Spinal cord (tissue), 10 donors: ENCODE measurements at places on chromosomes 2 and 18.

GRCh38 chr2:98908931-98909316 is 27.1 kb downstream of the CRACDL start:
- DNase-seq = no peak

GRCh38 chr2:15084826-15085489 is 452.4 kb downstream of the LRATD1 start:
- DNase-seq = no peak

- no peak for DNase-seq
Observed at GRCh38 chr2:216918088-216918680, 58.3 kb upstream of the TNP1 start.

DNA sequence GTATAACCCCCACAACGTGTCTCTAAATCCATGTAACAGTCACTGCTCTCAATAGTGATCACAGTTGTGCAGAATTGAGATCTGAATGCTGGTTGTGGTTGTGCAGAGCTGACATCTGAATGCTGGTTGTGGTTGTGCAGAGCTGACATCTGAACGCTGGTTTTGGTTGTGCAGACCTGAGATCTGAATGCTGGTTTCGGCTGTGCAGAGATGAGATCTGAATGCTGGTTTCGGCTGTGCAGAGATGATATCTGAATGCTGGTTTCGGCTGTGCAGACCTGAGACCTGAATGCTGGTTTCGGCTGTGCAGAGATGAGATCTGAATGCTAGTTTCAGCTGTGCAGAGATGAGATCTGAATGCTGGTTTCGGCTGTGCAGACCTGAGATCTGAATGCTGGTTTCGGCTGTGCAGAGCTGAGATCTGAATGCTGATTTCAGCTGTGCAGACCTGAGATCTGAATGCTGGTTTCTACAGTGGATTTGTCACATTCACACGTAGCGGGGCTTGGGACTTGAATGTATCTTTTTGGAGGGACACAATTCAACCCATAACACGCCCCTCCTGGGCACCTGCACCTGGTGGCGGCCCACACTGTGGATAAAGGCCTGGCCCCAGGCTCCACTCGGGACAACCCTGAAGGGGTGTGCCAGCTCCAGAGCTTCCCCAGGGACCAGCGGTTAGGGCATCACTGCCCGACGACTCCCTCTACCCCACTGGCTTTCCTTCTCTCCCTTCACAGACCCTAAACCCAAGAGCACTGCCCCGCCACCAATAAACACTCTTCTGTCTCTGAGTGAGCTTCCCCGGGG is 51.1 kb upstream of the SLC66A3 start:
- no peak for DNase-seq

GRCh38 chr2:120403676-120404075 is 57.7 kb downstream of the INHBB start:
- no peak for DNase-seq

DNA sequence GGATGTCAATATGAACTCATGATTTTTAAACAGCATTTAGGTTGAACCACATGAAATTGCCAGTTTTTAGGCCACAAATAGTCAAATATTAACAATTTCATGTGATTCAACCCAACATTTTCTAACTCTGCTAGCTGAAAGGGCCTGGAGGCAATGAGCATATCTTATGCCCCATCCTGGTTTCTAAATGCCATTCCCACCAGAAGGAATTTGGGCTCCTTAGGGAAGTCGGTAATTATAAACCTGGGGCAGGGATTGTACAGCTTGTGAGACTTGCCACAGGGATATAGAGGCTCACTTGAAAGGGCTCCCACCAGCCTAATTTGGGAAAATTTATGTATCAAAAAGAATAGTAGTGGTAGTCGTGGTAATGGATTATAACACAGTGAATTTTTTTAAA is 178.4 kb upstream of the ALPP start:
- DNase-seq = no peak

GRCh38 chr2:170425281-170425751 is 247.4 kb downstream of the MYO3B start:
- no peak for DNase-seq

DNA sequence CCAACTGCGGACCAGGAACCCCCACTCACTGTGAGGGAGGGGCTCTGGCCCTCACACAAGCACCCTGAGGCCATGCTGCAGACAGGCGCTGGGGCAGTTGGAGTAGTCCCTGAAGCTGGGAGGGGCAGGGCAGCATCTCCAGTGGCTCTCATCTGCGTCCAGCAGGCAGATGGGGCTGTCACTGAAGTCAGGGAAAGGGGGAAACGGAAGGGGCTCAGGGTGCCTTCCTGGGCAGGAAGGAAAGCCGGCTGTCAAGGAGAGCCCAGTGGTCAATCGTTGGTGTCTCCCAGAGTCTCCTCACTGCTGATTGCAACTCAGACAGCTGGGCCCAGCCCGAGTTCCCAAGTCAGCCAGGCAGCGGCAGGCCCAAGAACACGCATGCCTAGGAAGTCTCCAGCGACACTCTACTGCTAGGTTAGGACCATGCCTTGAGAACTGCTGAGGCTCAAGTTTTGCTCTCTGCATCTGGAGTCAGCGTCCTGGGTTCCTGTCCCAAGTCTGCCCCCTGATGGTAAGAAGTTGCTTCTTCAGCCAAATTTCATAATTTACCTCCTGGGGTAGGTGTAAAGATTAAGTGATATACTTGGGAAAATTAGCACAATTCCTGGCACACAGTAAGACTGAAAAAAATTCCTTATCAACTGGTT is 27.4 kb upstream of the NMUR1 start:
- peak; percentile 7 for DNase-seq

DNA sequence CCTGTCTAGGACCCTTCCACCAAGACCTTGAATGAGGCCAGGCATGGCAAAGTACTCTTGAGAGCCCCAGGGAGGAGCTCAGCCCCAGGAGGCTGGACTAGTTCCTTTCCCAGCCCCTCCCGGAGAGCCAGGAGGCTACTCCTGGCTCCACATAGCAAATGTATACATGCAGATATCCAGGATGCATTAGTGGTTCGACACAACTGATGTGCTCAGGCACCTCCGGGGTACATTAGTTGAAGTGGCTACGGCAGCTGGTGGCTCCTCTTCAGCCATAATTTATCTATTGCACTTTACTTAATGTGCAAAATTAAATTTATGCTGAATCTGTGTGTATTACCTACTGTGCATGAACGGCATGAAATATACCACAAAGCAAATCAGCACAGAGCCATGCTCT is 182.8 kb upstream of the MEIS1 start:
- DNase-seq = no peak

- no peak for DNase-seq
Observed at GRCh38 chr2:133438026-133438425, 130.2 kb downstream of the NCKAP5 start.

GRCh38 chr2:206836722-206837121 is 71.3 kb downstream of the FASTKD2 start:
- DNase-seq = peak; percentile 42

GRCh38 chr18:35442701-35443100 is 55.1 kb downstream of the INO80C start:
- no peak for DNase-seq

- no peak for DNase-seq
Observed at GRCh38 chr2:42297322-42297936, 63.6 kb downstream of the COX7A2L start.

GRCh38 chr18:70463085-70463484 is 174.2 kb downstream of the SOCS6 start:
- DNase-seq = no peak
